ENCODE measurements at places on chromosomes 16 and 17. TPM values are rescaled to one million over a fixed set of nuclear protein-coding genes. Genes with fewer than 3 reads are reported as not detected.
A peak's percentile ranks its signal among the peaks of the same experiment; 100 is the strongest.

The RAB11FIP4 gene
- total RNA-seq: 13.6 TPM

The EMP2 gene
- 110 TPM for total RNA-seq

The ZNF205 gene
- total RNA-seq: 7.4 TPM

GRCh38 chr17:74079537-74080300, 123.8 kb upstream of the RPL38 start:
- DNase-seq: no peak

DNA sequence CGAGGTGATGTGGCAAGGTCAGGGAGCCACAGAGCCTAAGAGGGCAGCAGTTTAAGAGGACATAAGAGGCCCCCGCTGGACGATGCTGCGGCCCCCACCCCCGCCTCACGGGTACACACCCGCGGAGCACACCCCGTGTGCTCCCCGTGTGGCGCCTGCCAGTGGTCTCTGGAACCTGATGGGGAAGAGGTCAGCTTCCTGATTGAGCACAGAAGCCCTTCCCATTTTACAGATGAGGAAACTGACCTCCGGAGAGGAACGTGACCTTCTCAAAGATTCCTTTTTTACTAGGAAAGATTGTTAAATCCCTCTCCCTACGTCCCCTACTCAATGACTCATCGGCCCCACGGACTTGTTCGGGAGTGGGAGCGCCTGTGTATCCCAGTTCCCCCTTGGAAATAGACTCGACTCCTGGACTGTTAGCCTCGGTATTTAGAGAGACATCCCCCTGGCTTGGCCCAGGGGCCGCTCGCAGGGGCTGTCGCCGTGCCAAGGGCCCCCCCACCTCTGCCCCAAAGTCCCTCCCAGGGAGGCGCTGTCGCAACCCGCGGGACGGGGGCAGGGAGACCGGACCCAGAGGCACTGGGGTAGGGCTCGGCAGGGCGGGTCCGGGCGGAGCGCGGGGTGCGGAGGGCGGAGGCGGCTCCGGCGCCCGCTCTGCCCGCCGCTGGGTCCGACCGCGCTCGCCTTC, at the start of gene ABCC3:
TSS of gene ABCC3 (plus strand) at position 658 of the 691 bp plus-strand sequence. CDS start 56 bp downstream, outside the sequence.
- peak; percentile 75 for DNase-seq

DNA sequence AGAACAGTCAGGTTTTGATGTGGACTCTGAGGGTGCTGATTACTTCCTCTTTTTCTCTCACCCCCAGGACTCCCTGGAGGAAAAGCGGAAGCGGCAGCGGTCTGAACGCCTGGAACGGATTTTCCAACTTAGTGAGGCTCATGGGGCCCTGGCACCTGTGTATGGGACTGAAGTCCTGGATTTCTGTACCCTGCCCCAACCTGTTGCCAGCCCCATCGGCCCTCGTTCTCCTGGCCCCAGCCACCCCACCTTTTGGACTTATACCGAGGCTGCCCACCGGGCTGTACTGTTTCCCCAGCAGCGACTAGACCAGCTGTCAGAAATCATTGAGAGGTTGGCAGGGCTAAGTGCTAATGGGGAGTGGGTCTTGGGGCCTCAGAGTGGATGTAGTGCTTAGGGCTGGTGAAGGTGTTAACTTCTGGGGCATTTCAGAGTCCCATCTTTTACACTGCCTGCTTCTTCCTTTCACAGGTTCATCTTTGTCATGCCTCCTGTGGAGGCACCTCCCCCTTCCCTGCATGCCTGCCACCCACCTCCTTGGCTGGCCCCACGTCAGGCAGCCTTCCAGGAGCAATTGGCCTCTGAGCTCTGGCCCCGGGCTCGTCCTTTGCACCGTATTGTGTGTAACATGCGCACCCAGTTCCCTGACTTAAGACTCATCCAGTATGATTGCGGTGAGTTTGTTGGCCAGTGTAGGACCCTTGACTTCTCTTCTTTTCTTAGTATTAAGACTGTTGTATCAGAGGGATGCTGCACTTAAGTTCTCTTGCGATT, 19.1 kb upstream of the PHKG2 start:
- DNase-seq: no peak

DNA sequence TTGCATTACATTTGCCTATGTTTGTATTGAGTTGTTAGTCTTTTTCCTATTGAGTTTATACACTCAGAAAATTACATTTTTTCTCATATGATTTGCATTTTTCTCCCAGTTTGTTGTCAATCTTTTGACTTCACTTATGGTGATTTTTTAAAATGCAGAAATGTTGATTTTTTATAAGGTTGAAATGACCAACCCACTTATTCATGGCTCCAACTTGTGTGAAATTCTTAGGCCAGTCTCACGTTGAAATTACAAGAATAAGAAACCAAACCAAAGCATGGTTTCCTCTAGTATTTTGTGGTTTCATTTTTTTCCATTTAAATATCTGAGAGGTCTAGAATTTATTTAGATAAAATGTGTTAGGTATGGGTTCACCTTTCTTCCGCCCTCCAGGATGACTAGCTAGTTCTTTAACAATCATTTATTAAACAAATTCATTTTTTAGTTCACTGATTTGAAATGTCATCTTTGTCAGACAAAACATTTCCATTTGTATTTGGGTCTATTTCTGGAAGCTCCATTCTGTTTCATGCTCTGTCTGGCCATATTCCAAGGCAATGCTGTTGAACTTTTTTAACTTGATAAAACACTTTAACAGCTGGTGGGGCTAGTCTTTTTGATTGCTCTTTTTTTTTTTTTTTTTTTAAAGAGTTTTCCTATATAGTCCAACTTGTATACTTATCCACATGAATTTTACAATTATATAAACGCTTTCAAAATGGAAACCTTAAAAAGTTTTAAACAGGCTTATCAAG, 40.0 kb downstream of the FAM20A start:
- DNase-seq: no peak

GRCh38 chr16:24499193-24499814, 40.1 kb upstream of the RBBP6 start:
- DNase-seq: no peak

The IGFBP4 gene
- 228 TPM for total RNA-seq

- no peak for DNase-seq
These were observed 466 bp downstream of the WDR90 start for GRCh38 chr16:649631-650030.

The IL32 gene
- total RNA-seq: 57.8 TPM

GRCh38 chr17:73879987-73880386, 235.7 kb upstream of the SDK2 start:
- DNase-seq: no peak

Data from Right ventricle myocardium inferior (tissue), 1 donor.